Astrocyte of the spinal cord (primary cell): ENCODE measurements at places on chromosomes 16 and 17.
A peak's percentile ranks its signal among the peaks of the same experiment; 100 is the strongest.

DNA sequence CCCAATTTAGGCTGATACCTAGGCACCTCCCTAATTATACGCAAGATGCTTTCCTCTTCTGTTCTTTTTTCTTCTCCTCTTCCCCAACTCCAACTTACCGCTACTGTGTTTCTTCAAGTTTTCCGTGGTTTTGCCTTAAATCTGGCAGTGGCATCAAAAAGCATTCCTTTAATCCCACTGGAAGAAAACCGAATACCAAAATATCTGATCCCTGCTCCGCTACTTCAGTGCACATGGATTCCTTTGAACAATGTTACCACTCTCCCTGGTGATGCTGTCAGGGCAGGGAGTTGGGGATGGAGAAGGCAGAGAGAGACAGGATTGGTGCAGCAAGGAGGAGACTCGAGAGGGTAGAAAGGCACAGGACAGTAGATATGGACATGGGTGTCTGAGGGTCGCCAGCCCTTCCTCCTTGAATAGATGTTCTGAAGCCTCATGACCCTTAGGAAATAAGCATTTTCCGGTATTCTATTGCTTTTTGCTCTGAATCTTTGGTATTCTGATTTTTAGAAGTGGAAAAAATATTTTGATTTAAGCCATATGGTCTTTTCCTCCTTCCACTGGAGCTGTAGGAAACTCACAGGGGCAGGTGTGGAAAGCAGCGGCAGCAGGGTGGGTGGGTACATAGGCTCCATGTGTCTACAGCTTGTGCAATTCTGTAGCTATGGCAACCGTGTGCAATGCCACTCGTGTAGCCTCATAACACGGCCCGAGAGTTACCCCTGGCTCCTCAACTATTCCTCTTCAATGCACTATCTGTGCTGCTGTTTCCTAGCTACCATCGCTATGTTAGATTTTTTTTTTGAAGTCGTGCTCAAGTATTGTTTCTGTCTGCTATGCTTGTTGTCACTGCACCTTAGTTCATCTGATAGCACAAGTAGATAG is 32.3 kb upstream of the TANC2 start:
- DNase-seq, result no peak

DNA sequence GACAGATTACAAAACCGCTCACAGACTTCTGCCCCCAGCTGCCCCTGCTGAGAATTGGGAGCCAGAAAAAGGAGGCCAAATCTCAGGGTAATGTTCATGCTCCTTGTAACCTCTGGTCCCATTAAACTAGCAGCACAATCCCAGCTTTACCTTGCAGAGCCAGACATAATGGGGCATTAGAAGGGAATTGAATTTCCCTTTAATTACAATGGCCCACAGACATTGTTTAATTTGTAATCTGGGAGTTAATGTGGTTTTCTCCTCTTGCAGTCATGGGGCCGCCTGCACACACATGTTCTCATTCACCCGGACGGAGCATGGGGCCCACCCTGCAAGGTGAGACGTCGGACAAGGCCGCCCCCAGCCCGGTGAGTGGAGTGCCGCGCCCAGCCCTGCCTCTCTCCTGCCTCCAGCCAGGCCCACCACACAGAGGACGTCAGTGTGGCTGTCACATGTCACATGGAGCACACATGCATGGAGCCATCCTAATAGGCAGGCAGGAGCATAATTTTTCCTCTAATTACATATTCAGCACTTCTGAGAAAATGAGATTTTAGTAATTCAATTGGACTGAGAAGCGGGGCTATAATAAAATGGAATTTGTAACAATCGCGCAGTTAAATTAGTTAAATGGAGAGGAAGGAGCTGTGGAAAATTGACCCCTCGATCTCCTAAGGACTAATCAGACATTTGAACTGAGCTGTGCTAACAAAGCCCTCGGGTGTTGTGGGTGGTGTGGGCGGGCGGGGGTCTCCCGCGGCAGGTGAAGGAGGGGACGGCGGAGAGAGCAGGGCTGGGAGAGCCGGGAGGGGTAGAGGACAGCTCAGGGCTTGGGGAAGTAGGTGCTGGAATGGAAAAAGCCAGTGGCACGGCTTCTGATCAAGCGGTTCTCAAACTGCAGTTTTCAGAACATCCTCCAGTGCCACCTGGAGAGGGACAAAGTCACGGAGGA is 87.7 kb downstream of the ENGASE start:
- DNase-seq, result no peak

- DNase-seq, result no peak
Measured at GRCh38 chr16:11526655-11527350, 59.9 kb downstream of the LITAF start.

- DNase-seq, result peak; percentile 22
Measured at GRCh38 chr16:2194852-2195321, 1.5 kb downstream of the CASKIN1 start.

DNA sequence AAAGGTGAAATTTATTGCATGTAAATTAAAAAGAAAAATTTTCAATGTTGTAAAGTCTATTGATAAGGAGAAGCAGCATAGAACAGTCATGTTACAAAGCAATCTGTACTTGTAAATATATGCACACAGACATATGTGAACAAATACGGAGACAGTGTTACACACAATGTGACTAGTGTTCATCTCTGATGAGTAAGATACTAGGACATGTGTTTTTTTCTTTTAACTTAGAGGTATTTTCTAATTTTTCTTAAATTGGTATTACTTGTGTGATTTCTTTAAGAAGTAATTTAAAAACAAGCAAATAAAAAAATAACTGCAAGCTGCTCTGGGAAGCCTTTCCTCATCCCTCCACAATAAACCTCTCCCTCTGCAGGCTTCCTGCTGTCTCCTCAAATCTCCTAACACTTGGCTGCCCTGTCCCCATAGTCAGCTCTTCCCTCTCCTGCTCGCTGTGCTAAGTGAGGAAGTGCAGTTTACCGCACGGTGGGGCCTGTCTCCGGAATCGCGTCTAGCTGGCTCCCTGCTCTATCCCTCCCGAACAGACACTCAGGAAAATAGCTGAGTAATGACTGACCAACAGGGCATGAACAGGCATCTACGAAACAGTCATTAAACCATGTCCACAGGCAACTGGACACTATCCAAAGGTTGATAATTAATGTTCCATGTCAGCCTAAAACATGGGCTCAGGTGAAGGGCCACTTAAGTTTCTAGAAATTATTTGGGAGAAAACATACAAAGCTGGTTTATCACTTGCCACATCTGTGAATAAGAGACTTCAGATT is 35.9 kb downstream of the CMTM4 start:
- peak; percentile 86 for DNase-seq

DNA sequence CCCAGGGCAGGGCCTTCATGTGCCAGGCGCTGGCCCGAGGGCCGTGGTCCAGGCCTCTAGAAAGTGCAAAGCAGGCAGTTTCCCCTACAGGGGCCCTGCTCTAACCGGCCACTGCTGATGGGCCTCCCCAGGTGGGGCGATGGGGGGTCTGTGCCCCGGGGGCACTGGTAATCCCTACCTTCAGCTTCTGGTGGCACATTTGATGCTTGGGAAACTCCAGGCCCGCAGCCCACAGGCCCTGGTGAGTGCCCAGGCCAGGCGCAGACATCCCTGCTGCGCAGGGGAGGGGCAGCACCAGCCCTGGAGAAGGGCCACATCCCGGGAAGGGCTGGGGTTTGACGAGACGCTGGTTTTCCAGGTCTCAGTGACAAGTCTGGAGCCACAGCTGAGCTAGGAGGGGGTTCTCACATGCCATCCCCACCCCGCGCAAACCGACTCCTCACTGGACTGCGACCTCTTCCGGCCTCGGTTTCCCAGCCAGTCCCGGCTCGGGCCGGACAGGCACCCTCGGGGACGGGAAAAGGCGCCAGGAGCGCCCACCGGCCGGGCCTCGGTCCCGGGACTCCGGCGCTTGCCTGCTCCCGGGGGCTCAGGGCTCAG is 1.6 kb downstream of the DOC2B start:
- DNase-seq, result no peak

DNA sequence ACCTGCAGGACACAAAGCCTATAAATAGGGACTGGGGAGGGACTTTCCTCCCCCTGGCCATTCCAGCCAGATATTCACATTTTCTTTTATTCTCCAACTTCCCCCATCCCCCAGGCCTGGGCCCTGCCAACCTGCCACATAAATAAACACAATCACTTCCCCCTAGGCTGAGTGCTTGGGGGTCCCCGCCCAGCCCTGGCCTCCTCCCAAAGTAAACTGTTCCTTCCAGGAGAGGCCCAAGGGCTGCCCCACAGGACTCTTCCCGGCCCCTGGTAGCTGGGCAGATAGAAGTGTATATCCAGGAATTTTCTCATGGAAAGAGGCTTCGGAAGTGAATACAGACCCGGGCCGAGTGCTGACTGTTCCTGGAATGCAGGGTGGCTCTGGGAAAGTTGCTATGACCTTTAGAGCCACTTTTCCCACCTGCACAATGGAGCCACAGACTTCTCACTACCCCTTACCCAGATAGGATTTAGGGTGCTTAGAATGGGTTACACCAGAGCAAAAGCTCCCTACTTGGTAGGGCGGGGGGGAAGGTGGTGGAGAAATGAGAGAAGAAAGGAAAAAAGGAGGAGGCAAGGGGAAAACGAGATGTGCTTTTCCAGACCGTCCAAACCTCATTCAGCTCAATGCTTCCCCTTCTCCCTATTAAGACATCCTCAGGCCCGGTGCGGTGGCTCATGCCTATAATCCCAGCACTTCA is 8.5 kb downstream of the CSF3 start:
- DNase-seq, result peak; percentile 35

- DNase-seq, result no peak
Measured at GRCh38 chr17:19757536-19758180, 9.6 kb upstream of the ALDH3A1 start.

- DNase-seq, result no peak
Measured at GRCh38 chr16:78450255-78450654, 350.8 kb downstream of the WWOX start.

GRCh38 chr17:7558544-7559319 is at the start of gene TNFSF13:
TSS of gene TNFSF13 (plus strand) at chr17:7558750. CDS start at chr17:7559040, 290 bp downstream.
- DNase-seq, result no peak

- no peak for DNase-seq
Measured at GRCh38 chr16:15721018-15721417, 71.0 kb downstream of the NDE1 start.
